Fibroblast of skin of abdomen (primary cell): ENCODE measurements at places on chromosomes 5 and 9.

- peak; percentile 59 for DNase-seq
Observed at GRCh38 chr5:61991866-61992265, 314.1 kb upstream of the KIF2A start.

GRCh38 chr5:174166231-174167079 lies 120.9 kb downstream of the NSG2 start:
- no peak for DNase-seq

- DNase-seq: no peak
Observed at GRCh38 chr5:112794410-112794809, 56.7 kb downstream of the APC start.

DNA sequence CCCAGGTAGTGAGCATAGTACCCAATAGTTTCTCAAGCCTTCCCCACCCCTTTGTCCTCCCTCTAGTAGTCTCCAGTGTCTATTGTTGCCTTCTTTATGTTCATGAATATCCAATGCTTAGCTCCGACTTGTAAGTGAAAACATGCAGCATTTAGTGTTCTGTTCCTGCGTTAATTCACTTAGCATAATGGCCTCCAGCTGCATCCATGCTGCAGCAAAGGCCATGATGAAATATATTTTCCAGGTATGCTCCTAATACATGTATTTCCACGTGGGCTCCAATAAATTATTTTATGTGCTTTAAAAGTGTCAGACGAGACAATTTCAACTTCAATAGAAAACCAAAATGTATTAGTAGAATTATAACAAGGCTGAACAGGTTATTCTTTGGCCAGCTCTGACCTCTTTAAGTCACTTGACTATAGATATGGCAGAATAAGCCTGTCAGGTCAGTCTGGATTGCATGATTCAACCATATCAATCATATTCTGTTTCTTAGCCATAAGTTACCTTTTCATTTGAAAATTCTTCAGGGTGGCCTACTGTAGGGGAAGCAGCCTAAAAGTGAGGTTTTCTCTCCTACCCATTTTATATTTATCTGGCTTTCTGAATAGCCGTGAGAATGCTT lies 2291.6 kb upstream of the WWC1 start:
- DNase-seq: no peak

DNA sequence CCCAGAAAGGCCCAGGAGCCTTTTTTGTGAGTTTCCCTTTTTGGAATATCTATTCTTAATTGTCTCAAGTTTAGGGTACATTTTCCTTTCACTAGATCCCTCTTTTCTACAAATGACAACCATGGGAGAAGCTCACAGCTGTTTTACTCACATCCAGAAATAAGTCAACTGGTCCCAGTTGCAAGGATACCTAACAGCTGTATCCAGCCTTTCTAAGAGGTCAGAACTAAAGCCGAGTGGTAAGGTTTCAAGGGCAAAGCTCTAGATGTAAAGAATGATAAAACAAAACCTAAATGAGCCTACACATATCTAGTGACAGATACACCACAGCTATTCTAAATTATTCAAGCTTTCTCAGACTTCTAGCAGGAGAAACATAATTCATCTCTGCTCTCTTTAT lies 4.4 kb downstream of the FGF10 start:
- DNase-seq: no peak

- no peak for DNase-seq
Observed at GRCh38 chr9:87433853-87434252, 63.8 kb upstream of the DAPK1 start.

DNA sequence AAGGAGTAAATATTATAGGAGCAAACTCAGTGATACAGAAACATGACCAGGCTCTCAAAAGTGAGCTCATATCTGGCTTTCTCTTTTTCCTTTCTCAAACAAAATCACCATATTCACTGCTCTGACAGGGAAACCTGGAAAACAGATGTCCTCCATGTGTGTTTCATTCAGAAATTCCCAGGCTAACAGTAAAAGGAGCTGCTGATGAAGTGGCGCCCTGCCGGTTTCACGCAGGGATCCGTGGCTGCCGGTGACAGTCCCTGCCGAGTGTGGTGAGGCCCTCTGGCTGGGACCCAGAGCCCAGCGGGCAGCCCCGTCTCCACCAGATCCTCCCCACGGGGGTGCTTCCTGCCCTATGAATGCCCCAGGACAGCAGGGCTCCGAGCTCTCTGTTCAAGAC lies 208.1 kb downstream of the GNA14 start:
- peak; percentile 59 for DNase-seq

DNA sequence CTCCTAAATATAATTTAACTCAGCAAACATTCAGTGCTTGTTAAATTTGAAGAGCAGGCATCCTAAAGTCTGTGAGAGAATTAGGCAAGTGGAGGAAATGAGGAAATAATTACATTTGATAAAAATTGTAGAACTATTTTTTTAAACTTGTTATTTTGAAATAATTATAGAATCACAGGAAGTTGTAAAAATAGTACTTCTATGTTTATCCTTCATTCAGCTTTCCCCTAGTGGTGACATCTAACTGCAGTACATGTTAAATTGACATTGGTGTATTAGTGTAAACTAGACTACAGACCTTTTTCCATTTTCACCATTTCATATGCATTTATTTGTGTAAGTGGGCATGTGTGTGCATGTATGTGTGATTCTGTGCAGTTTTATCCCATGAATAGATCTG lies 51.6 kb downstream of the F2RL2 start:
- no peak for DNase-seq
